Activated T-helper 2 cell treated with anti-CD3 and anti-CD28 coated beads, Interferon-gamma antibody, Interleukin-2, Interleukin-4, amounts not matched to agents 10 μg/mL and 5 μg/mL and 100 μg/mL, durations not matched to agents 14 hours and 24 hours and 36 hours (primary cell): ENCODE measurements at places on chromosomes 11 and 22. TPM values are rescaled to one million over a fixed set of nuclear protein-coding genes. Genes with fewer than 3 reads are reported as not detected.

DNA sequence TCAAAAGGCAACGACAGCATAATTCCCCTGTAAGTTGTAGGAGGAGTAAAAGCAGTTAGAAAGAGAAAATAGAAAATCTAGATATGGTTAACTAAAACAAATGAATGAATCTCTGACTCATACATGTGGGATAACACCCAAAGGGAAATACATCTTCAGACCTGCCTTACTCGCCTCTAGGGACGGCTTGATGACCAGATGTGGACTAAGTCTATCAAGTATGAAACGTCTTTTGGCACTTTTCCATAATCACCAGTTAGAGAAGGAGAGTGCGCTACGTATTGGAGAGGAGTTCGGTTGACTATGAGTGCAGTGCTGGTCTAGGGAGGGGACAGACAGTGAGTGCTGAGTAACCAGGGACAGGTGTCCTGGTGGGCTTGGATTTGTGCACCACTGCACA is 459.9 kb downstream of the OPCML start:
- no peak overlapping the region for H3K27ac ChIP-seq
- no peaks in the 10 kb centered on the region for H3K27me3 ChIP-seq
- no peaks in the 10 kb centered on the region for H3K36me3 ChIP-seq
- no peak for DNase-seq
- no peak overlapping the region for H3K4me3 ChIP-seq
- H3K4me1 ChIP-seq: no peaks in the 10 kb centered on the region

DNA sequence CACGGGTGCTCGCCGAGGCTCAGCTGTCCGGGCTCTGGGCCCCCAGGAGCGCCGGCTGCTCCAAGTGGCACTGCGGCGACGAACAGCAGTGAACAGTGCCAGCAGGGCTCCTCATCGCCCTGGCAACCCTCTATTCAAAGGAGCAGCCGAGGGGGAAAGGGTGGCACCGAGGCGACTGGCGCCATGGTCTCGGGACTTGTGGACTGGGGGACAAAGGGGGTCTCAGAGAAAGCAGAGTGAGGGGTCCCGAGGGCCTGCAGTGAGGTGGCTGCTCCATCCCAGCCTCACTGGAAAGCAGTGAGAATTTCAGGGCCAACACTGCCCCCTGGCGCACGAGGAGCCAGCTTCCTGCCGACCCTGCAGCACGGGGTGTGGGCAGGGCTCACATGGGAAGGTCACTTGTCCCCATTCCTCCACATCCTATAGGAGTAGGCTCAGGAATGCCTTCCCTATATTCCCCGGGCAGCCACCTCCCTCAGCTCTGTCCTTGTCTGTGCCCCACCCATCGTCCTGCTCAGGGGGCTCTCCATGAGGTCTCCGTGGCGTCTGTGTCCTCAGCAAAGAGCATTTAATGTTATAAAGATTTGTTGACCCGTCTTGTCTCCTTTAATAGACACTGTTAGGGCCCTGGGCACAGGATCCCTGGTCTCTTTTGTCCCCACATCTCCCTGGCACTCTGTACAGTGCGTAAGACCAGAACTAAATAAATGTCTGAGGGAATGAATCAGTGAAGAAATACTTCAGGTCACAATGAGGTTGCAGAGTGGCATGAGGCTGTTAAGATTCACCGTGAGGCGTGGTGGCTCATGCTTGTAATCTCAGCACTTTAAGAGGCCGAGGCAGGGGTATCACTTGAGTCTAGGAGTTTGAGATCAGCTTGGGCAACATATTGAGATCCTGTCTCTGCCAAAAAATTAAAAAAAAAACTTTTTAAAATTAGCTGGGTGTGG is 26.4 kb downstream of the LRFN4 start:
- H3K36me3 ChIP-seq: no peaks in the 10 kb centered on the region
- H3K27me3 ChIP-seq: no peaks in the 10 kb centered on the region
- no peak overlapping the region for H3K4me3 ChIP-seq
- DNase-seq: peak; percentile 42
- H3K4me1 ChIP-seq: peaks cover 7% of the 10 kb centered on the region
- H3K27ac ChIP-seq: no peak overlapping the region

GRCh38 chr22:39316440-39317083 is 2.9 kb downstream of the RPL3 start:
- peak overlapping the region; percentile 98 for H3K4me3 ChIP-seq
- no peaks in the 10 kb centered on the region for H3K27me3 ChIP-seq
- peak; percentile 65 for DNase-seq
- peaks cover 28% of the 10 kb centered on the region for H3K4me1 ChIP-seq
- H3K27ac ChIP-seq: peak overlapping the region; percentile 72

DNA sequence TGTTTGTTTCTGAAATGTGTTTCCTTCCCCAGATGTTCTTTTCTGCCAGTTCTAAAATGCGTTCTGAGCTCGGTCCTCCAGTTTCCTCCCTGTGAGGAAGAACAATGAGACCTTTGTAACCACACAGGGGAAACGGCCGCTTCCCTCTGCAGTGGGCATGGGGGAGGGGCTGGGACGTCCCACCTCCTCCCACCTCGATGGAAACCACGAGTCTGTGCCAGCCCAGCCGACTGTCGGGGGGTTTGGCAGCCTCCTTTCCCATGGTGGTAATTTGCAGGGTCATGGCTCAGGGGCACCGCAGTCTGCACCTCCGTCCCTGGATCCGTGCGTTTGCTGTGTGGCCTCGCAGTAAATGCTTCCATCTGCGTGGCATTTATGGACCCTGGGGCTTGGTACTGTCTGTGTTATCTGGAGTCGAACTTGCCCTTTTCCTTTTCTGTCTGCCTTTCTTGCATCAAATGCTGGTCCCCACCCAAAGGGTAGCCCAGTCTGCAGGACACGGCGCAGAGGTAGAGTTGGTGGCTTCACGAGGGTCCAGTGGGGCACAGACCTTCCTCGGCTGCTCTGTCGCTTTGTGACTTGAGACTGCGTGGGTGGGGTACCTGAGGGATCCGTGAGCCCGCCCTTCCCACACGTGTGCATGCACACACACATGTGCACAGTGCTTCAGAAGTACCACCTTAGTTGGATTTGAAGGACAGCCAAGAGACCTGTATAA is 16.1 kb downstream of the LRP5 start:
- peaks cover 2% of the 10 kb centered on the region for H3K27me3 ChIP-seq
- H3K4me3 ChIP-seq: peak overlapping the region; percentile 10
- DNase-seq: no peak

DNA sequence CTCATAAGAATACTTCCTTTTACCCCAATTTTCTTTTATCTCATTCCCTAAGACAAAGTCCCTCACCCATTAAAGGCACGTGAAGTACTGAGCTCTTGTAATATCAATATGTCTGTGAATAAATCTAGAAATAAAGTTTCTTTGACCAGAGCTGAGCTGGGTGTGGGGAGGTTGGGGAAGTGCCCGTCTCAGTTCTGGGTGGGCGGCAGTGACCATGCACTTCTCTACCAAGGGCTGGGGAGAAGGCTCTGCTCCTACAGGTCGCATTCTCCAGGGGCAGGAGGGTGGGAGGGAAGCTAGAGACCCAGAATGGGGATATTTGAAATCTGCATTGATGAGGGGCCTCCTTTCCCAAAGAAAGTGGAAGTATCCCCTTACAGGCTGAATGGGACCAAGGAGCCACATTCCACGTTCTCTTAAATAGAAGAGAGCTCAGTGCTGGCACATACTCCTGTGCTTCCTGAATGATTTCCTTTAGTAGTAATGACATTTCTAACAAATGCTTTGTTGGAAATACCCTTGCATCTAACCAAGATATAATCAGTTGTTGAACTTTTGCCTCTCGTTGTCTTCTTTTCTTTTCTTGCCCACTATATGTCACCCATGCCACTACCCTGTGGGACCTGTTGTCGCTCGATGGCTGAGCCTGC is 16.1 kb downstream of the RBX1 start:
- H3K4me3 ChIP-seq: no peak overlapping the region
- H3K27me3 ChIP-seq: no peaks in the 10 kb centered on the region
- no peak for DNase-seq
- peaks cover 21% of the 10 kb centered on the region for H3K4me1 ChIP-seq
- peak overlapping the region; percentile 47 for H3K27ac ChIP-seq

DNA sequence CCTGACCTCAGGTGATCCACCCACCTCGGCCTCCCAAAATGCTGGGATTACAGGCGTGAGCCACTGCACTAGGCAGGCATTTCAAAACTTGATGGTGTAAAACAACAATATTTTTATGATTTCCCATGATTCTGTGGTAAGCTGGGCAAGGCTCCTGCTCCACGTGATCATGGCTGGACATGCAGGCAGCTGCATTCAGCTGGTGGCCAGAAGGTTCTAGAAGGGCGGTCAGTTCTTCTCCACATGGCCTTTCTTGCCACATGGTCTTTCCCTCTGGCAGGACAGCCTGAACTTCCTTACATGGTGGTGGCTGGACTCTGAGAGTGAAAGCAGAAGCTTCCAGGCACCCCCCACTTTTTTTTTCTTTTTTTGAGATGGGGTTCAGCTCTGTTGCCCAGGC is 9.9 kb upstream of the RASD2 start:
- H3K4me1 ChIP-seq: no peaks in the 10 kb centered on the region
- no peaks in the 10 kb centered on the region for H3K36me3 ChIP-seq
- H3K4me3 ChIP-seq: no peak overlapping the region
- H3K27me3 ChIP-seq: no peaks in the 10 kb centered on the region
- no peak overlapping the region for H3K27ac ChIP-seq
- DNase-seq: no peak

The MFRP gene
- total RNA-seq: not detected in 2 replicates

DNA sequence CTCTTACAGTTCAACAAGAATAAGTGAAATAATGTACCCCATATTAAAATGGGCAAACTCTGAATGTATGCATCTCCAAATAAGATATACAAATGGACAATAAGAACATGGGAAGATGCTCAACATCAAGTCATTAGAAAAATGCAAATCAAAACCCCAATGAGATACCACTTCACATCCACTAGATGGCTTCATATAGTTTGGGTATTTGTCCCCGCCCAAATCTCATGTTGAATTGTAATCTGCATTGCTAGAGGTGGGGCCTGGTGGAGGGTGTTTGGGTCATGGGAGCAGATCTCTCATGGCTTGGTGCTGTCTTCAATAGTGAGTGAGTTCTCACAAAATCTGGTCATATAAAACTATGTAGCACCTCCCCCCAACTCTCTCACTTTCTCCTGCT is 5.7 kb downstream of the MPZL2 start:
- H3K4me3 ChIP-seq: no peak overlapping the region
- peaks cover 49% of the 10 kb centered on the region for H3K36me3 ChIP-seq
- H3K27ac ChIP-seq: no peak overlapping the region
- H3K27me3 ChIP-seq: no peaks in the 10 kb centered on the region

DNA sequence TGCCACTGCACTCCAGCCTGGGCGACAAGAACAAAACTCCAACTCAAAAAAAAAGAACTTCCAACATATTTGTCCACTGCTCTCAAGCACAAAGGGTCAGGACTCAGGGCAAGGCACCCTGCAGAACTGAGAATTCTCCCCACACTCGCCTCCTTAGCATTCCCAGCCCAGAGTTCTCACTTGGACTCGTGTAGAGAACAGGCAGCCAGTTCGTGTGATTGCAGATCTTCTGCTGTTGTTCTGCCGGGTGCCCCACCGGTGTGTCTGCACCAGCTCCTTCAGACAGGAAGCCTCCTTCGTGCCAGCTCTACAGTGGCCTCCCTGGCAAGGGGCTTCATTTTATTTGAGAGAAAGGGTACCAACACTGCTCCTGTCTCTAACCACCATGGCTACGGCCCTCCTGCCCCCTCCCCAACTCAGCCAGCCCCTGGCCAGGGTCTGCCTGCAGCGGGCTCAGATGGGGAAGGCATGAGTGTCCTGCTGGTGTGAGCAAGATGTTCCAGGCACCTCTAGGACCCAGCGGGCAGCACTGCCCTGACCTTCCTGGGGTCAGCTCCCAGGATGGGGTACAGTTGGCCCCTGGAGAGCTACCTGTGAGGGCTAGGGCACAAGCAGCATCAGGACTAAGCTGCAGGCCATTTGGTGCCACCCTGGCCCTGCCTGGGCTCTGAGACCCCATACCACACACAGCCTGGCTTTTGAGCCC is 19.5 kb upstream of the SCGB1A1 start:
- H3K4me3 ChIP-seq: no peak overlapping the region
- H3K36me3 ChIP-seq: no peaks in the 10 kb centered on the region
- H3K27me3 ChIP-seq: no peaks in the 10 kb centered on the region

DNA sequence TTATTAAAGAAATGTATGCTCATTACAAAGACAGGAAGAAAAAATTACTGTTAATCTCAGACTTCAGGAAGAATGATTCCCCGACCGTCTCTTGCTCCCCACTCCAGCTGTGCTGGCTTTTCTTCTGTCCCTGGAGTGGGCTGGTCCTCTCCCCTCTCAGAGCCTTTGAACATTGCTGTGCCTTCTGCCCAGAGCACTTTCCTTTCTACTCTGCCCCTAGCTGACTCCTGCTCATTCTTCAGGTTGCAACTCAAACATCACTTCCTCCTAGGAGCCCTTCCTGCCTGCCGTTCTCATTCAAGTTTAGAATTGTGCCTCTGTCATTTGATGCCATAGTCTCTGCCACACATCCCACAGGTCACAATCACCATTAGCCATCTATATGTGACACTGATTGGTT is 329.5 kb downstream of the MIAT start:
- no peak overlapping the region for H3K27ac ChIP-seq
- no peak for DNase-seq
- no peaks in the 10 kb centered on the region for H3K27me3 ChIP-seq
- H3K4me3 ChIP-seq: no peak overlapping the region
- no peaks in the 10 kb centered on the region for H3K36me3 ChIP-seq
